ENCODE measurements at places on chromosomes 7 and 10.
A peak's percentile ranks its signal among the peaks of the same experiment; 100 is the strongest.

DNA sequence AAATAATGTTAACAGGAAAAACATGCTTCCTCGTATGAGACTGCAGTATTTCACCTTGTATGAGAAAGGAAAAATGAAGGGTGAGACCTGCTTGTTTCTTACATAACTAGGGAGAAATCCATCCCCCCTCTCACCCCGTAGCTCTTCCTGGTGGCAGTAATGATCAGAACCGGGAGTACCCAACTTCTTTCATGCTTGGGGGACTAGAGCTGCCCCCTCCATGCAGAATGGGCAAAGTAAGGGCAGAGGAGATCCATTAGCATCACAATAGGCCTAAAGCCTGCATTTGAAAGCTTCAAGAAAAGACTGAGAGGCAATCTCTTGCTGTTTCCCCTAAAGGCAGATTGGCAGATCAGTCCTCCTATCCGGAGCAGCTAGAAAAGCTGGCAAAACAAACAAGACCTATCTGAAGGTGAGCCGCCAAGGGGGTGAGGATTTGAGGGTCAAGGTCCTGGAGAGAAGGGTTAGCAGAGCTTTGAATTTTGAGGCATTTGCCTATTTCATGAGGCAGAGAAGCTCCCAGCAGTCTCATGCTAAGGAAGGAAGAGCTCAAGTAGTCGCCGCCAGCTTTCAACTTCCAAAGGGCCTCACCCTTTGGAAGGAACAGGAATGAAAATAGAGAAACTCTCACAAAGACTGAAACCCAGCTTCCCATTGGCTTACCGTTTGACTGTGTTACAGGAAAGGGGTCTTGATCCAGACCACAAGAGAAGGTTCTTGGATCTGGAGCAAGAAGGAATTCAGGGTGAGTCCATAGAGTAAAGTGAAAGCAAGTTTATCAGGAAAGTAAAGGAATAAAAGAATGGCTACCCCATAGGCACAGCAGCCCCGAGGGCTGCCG is 36.2 kb downstream of the BAG3 start:
- DNase-seq = peak; percentile 61

DNA sequence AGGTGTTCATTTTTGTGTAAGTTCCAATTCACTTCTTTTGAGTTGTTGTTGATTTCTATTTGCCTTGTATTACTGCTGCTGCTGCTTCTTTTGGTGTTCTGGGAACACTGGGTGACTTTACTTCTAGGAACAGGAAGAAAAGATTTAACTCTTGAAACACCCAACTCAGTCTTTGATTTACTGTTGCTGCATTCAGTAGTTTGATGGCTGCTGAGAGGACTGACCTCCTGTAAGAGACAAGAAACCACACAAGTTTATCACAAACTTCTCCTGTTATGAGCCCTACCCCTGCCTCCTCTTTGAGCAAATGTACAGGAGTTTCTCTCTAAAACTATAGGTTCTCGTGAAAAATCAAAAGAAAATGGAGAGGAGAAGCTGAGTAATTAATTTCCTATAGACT is 161.7 kb downstream of the CTTNBP2 start:
- DNase-seq = no peak

DNA sequence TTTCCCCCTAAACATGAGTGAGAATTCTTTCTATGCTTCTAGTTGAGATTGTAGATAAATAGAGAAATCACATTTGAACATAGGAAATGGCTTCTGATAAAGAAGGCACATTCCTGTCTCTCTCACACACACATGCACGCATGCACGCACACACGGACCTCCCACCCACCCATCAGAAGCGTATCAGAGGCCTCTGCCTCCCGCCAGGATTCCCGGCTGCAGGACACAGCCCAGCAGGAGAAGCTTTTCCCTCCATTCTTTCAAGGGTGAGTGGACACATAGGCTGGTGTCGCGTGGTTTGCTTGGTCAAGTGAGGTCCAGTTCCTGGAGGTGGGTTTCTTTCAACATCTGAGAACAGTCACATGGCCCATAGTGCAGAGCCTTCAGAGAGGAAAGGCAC is 34.2 kb downstream of the KLF6 start:
- no peak for DNase-seq

- DNase-seq = no peak
Observed at GRCh38 chr7:16660702-16661464, 14.9 kb downstream of the BZW2 start.

DNA sequence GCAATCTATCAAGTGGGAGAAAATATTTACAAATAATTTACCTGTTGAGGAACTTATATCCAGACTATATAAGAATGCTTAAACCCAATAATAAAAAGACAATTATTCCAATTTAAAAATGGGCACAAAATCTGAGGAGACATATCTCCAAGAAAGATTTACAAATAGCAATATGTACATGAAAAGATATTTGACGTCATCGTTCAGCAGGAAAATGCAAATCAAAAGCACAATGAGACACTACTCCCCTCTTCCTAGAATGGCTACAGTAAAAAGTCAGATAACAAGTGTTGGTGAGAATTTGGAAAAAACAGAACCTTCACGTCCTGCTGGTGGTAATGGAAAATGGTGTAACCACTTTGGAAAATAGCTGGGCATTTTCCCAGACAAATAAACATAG is 457.0 kb downstream of the DPP6 start:
- DNase-seq = no peak

DNA sequence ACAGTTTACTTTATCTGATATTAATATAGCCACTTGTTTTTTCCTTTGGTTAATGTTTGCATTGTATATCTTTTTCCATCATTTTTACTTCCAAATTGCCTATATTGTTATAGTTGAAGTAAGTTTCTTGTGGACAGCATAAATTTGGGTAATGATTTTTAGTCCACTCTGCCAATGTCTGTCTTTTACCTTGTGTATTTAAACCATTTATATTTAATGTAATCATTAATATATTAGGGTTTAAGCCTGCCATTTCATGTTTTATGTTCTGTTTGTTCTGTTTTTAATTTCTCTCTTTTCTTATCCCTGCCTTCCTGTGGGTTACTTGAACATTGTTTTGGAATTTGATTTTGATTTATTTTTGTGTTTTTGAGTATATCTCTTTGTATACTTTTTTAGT is 12.8 kb upstream of the NOD1 start:
- no peak for DNase-seq

- DNase-seq = no peak
Observed at GRCh38 chr7:151408839-151409666, 785 bp downstream of the WDR86 start.

GRCh38 chr10:126731610-126731990 is 61.1 kb upstream of the C10orf90 start:
- no peak for DNase-seq

GRCh38 chr10:35153716-35154115 is 27.1 kb downstream of the CREM start:
- DNase-seq = no peak

GRCh38 chr7:15367897-15368296 is 193.9 kb downstream of the AGMO start:
- no peak for DNase-seq

DNA sequence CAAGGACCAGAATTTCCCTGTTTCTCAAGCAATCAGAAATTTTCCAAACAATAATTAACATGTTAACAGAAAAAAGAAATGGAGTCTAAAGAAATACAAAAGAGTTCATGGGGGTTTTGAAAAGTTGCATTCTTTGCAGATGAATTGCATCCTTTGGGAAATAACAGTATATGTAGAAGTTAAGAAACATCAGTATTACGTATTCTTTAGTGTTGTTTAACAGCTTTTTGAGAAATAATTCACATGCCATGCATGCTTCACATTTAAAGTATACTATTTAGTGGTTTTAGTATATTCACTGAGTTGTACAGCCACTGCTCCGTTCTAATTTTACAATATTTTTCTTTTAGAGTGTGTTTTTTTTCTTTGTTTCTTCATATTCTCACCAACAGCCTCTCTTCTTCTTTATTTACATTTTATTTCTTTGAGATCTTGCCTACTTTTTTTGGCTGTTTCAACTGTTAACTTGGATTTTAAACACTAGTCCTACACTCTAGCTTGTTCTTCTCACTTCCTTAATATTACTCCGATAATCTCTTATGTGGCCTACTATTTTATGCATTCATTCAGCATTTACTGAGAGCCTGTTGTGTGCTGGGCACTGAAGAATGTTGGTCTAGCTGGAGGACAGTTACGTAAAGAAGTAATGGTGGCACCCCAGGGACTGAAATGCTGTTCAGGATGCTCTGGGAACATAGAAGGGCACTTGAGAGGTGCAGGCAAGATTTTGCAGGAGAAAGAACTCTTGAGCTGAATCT is 330.1 kb downstream of the EXOC4 start:
- DNase-seq = no peak

GRCh38 chr7:97671571-97671970 is 60.3 kb upstream of the TAC1 start:
- DNase-seq = no peak

- DNase-seq = no peak
Observed at GRCh38 chr10:73398024-73398423, 15.8 kb downstream of the ANXA7 start.

- DNase-seq = no peak
Observed at GRCh38 chr7:111333010-111333409, 229.3 kb downstream of the IMMP2L start.

DNA sequence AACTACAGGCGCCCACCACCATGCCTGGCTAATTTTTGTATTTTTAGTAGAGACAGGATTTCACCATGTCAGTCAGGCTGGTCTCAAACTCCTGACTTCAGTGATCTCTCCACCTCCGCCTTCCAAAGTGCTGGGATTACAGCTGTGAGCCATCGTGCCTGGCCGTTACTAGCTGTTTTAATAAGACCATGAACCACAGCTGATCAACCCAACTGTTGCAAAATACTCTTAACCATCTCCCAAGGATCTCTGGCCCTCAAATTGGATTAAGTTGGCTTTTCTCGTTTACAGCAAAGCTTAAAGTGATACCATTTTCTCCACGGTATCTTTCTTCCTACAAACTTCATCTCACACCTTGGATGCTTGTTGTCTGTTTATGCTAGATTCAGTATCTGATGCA is 18.3 kb downstream of the ZFAND2A start:
- DNase-seq = no peak

GRCh38 chr7:157373493-157373892 is 36.7 kb downstream of the DNAJB6 start:
- no peak for DNase-seq

- DNase-seq = no peak
Observed at GRCh38 chr7:100804681-100805431, 22.5 kb downstream of the EPHB4 start.

GRCh38 chr10:21953585-21954057 is 49.9 kb downstream of the DNAJC1 start:
- DNase-seq = no peak

DNA sequence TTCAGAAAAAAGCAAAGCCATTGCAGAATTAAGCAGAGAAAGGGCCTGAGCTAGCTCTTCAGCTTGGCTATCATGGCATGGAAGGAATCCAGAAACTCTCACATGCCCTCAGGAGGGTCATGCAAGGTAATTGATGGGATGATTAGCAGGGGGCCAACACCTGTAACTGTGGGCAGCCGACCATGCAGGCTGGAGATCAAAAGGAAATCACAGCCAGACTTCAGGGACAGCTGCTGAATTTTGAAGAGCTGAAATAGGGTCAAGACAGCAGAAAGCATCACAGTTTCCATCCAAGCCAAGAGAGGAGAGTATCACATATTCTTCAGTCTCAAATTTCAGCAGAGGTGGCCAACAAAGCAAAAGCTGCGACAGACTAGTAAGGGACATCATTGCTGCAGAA is 239.6 kb upstream of the STEAP1 start:
- DNase-seq = no peak

DNA sequence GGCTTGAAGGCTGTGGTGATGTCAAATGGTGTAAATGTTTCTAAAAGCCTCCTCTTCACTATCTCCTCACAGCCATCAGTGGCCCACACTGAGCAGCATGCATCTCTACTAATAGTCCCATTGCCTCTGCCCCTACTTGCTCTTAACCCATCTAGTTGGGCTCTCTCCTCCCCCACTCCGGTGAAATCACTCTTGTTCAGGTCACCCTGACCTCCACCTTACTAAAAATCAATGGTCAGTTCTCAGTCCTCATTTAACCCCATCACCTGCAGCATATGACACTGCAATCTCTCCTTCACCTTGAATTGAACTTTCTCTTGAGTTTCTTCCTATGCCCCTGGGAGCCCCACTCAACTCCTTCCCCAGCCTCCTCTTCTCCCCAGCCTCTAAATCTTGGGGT is 355.1 kb upstream of the AOAH start:
- no peak for DNase-seq

- DNase-seq = no peak
Observed at GRCh38 chr10:132443605-132443982, 46.6 kb downstream of the PWWP2B start.

- DNase-seq = no peak
Observed at GRCh38 chr7:35781200-35781701, 19.6 kb upstream of the SEPTIN7 start.

- no peak for DNase-seq
Observed at GRCh38 chr7:25384788-25385505, 156.7 kb upstream of the NPVF start.

- DNase-seq = no peak
Observed at GRCh38 chr7:47344171-47344955, 237.5 kb downstream of the TNS3 start.

GRCh38 chr10:107418085-107418806 is 253.7 kb upstream of the SORCS1 start:
- DNase-seq = no peak

- no peak for DNase-seq
Observed at GRCh38 chr7:151757274-151757673, 119.6 kb downstream of the PRKAG2 start.

GRCh38 chr7:4159154-4159501 is 523.0 kb upstream of the FOXK1 start:
- DNase-seq = no peak

GRCh38 chr7:145212050-145212449 is 376.2 kb upstream of the TPK1 start:
- DNase-seq = no peak

- no peak for DNase-seq
Observed at GRCh38 chr7:16794986-16795385, 9.8 kb downstream of the AGR2 start.

DNA sequence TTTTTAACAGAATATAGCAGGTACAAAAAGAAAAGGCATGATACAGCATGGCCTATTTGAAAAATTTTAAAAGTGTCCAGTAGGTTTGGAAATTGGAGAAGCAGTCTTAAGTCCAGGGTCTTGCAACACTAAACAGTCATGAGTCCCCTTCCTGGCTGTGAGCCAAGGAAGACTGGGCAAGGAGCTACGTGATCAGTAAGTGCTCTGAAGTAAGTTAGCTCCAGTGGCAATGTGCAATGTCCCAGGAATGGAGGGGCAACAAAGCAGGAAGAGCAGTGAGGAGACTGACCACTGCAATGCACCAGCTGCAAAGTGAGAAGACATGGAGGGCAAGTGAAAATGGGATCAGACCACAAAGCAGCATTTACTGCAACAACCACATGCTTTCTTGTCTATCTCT is 72.9 kb upstream of the GRID1 start:
- DNase-seq = no peak
